Type B pancreatic cell (in vitro differentiated cells): ENCODE measurements at places on chromosomes 5 and 9. TPM values are rescaled to one million over a fixed set of nuclear protein-coding genes. Genes with fewer than 3 reads are reported as not detected.
A peak's percentile ranks its signal among the peaks of the same experiment; 100 is the strongest.

Gene LECT2
- total RNA-seq = not detected in 2 replicates

DNA sequence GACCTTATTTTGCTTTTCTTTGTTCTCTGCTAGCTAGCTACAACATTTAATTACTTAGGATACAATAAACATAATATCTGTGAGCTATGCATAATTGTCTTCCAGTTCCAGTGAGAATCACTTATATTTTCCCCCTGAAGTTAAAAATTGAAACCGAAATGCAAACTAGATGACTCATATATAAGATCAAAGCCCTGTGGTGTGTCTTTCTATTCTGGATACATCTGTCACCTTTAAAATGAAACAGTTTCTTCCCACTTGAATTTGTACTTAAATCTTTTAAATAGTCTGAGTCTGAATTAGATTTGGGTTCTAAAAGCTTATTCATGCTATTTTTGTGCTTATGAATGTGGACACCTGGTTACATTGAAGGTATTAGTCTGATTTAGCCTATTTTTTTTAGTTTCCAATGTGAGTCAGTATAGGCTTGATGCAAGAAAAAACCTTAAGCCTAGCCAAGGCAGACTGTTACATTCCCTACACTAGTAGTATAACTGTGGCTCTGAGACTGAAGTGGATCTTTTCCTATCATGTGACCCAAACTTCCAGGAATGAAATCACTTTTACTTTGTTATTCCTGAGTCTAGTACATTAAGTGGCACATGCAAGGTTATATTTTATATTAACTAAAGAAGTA, 703.5 kb upstream of the RGMB start:
- no peaks in the 10 kb centered on the region for H3K4me1 ChIP-seq
- no peak overlapping the region for H3K27ac ChIP-seq

- no peak for DNase-seq
- H3K27ac ChIP-seq = no peak overlapping the region
- H3K36me3 ChIP-seq = no peaks in the 10 kb centered on the region
- no peaks in the 10 kb centered on the region for H3K4me1 ChIP-seq
Observed at GRCh38 chr5:72093217-72093616, 14.1 kb upstream of the MAP1B start.

DNA sequence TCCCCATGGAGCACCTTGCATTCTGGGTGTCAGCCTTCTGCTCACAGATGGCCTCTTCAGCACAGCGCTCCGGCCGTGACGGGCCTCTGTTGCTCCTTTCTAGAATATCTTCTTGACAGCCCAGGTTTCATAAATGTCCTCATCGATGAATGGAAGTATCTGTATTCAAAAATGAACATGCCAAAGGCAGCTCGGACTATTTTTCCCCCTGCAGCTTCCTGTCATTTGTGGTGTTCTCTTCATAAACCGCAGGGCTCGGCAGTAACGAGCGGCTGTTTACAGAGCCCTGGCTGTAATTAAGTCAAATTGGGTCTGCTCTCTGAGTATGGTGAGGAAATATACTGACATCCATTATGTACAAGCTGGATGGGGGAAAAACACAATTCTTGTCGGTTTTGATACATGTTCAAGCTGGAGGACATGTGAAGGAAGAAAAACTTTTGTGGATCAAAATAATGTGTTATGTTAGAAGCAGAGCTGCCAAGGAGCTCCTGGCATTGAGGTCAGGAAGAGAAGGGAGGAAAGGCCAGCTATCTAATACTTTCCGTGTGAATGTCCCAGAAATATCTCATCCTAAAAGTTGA, 154.1 kb upstream of the CD180 start:
- H3K36me3 ChIP-seq = peaks cover 3% of the 10 kb centered on the region
- DNase-seq = no peak
- H3K4me3 ChIP-seq = no peak overlapping the region
- no peaks in the 10 kb centered on the region for H3K27me3 ChIP-seq
- H3K27ac ChIP-seq = no peak overlapping the region

DNA sequence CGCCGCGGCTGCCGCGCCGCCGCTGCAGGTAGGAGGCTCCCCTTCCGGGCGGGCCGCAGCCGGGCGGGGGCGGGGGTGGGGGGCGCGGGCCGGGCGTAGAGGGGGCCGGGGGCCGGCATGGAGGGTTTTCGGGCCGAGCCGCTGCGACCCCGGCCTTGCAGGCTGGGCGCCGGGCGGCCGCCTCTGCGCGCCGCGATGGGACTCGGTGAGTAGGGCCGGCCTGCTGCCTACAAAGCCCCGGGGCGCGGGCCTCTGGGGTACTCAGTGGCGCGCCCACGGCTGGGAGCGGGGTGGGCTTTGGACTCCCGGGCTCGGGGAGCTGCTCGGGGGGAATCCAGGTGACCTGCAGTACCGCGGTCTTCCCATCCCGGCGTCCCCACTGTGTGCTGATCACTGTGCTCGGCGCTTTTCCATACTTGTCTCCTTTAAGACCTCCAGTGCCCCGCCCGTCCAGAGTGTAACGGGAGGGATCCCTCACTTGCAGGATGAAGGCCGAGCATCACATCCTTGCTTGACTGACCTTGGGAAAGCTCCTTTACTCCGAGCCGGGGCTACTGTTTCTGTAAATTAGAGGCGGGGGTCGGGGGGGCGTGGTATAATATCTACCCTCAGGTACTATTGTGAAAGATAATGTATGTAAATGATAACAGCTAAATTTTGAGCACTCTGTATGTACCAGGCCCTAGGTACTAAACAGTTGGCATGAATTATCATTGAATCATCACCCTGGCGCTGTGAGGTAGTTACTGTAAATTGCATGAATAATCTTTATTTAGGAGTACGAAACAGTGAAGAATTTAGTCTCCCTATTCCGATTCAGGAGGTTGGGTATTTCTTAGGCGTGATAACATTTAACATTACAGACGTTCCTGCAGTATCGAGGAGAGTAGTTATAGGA, 672 bp downstream of the MSANTD3 start:
- H3K36me3 ChIP-seq = peaks cover 12% of the 10 kb centered on the region
- peak overlapping the region; percentile 83 for H3K4me3 ChIP-seq
- peaks cover 45% of the 10 kb centered on the region for H3K4me1 ChIP-seq
- DNase-seq = peak; percentile 75
- no peaks in the 10 kb centered on the region for H3K27me3 ChIP-seq

DNA sequence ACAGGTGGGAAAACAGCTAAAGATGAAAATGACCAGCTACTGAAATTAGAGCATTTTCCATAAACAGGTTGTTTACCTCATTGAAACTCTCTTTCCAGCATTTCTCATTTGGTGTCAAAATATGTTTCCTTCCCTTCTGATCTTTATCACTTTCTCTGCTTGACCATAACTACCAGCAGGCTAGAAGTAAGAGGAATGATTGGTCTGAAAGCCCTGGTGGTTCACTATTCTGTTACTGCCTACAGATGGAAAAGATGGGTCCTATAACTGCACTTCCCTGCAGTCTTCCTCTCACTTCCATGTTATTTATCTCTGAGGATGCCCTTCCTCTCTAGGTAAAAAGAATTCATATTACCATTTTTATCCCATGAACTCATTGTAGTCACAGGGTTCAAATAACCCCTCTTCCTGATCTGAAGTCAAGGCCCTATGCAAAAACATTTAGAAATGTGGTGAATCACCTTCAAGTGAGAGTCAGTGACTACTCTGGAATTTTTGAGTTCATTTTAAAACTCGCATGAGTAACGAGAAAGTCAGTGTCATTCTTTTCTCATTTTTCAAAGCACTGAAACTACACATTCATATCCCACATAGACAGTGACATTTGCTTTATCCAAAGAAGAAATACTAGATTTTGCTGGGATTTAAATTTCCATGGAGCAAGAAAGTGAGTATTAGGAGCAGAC, 51.7 kb downstream of the ZNF474 start:
- H3K36me3 ChIP-seq = no peaks in the 10 kb centered on the region

DNA sequence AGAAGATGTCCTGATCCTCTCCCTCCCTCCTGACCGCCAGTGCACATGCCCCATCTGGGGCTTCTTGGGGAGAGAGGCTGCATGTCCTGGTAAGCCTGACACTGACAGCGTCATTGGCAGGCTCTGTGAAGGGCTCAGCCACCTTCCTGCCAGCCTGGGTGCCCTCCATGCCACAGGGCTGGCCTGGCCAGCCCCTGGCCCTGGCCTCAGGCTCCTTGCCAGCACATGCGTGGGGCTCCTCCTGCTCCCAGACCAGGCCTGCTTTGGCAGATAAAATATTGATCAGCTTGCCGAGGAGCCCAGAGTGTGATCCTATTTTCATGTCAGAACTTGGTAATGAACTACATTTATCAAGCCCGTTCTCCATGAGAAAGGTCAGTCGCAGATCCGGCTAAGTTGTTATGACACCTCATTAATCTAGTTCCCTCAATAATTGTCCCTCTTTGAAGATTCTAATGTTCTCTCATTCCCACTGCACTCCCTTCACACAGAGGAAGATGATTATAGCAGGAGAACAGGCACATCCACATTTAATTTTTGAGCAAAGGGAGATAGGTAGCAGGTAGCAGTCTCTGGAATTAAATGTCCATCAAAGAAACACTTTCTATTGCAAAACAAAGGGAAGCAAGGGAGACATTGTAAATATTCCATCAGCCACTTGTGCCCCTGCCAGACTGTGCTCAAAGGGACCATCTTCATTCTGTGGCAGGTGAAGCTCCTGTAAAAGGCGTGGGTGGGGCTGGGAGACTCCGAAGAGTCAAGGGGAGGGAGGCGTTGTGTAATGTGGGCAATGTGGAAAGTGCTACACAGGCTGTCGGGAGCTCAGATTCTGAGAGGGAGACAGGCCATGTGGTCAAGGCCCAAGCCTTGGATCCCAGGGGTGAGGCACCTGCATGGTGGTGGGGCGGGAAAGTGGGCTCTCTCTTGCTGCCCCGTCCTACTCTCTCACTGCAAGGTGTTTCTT, 272.0 kb downstream of the HSPA4 start:
- H3K4me1 ChIP-seq = peaks cover 4% of the 10 kb centered on the region
- no peaks in the 10 kb centered on the region for H3K27me3 ChIP-seq
- no peak for DNase-seq
- H3K27ac ChIP-seq = no peak overlapping the region
- no peaks in the 10 kb centered on the region for H3K36me3 ChIP-seq
- no peak overlapping the region for H3K4me3 ChIP-seq

Gene SPINK13
- total RNA-seq = not detected in 2 replicates

Gene FRRS1L
- 5.9 and 7.2 TPM in 2 replicates for total RNA-seq

- H3K36me3 ChIP-seq = no peaks in the 10 kb centered on the region
- no peak for DNase-seq
- H3K27ac ChIP-seq = peak overlapping the region; percentile 97
- H3K4me3 ChIP-seq = peak overlapping the region; percentile 96
Observed at GRCh38 chr5:96660971-96661854, 963 bp upstream of the CAST start.

- H3K36me3 ChIP-seq = no peaks in the 10 kb centered on the region
- peaks cover 26% of the 10 kb centered on the region for H3K27me3 ChIP-seq
- no peak overlapping the region for H3K4me3 ChIP-seq
- no peak overlapping the region for H3K27ac ChIP-seq
- peaks cover 49% of the 10 kb centered on the region for H3K4me1 ChIP-seq
- no peak for DNase-seq
Observed at GRCh38 chr9:121885345-121885901, 207.7 kb downstream of the TTLL11 start.

DNA sequence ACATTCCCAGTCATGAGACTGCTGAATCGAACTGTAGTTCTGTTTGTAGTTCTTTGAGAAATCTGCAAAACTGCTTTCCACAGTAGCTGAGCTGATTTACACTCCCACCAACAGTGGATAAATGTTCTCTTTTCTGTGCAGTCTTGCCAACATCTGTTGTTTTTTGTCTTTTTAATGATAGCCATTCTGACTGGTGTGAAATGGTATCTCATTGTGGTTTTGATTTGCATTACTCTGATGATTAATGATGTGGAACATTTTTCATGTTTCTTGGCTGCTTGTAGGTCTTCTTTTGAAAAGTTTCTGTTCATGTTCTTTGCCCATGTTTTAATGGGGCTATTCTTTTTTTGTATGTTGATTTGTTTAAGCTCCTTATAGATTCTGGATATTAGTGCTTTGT, 187.3 kb upstream of the TLE4 start:
- no peak overlapping the region for H3K27ac ChIP-seq
- DNase-seq = no peak
- H3K27me3 ChIP-seq = peaks cover 3% of the 10 kb centered on the region
- H3K36me3 ChIP-seq = no peaks in the 10 kb centered on the region

- H3K27me3 ChIP-seq = peaks cover 8% of the 10 kb centered on the region
- no peak for DNase-seq
- H3K4me1 ChIP-seq = peaks cover 70% of the 10 kb centered on the region
Observed at GRCh38 chr9:129432297-129433154, 188.4 kb downstream of the C9orf50 start.

DNA sequence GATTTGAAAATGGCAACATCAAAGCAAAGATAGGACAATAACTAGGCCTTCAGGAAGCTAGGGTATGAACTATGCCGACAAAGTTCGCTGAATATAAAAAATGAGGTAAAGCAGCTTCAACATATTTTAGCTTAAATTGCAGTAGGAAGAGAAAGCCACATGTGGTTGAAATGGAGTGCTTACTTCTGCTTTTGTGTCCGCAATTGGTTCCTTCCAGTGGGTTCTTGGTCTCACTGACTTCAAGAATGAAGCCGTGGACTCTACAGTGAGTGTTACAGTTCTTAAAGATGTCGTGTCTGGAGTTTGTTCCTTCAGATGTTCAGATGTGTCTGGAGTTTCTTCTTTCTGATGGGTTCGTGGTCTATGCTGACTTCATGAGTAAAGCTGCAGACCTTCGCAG, 95.2 kb downstream of the APTX start:
- H3K4me1 ChIP-seq = no peaks in the 10 kb centered on the region
- no peak overlapping the region for H3K27ac ChIP-seq
- no peaks in the 10 kb centered on the region for H3K36me3 ChIP-seq
- H3K27me3 ChIP-seq = peaks cover 4% of the 10 kb centered on the region

- no peaks in the 10 kb centered on the region for H3K27me3 ChIP-seq
- no peak overlapping the region for H3K4me3 ChIP-seq
- no peak overlapping the region for H3K27ac ChIP-seq
- H3K36me3 ChIP-seq = no peaks in the 10 kb centered on the region
Observed at GRCh38 chr9:26375448-26375847, 517.2 kb downstream of the CAAP1 start.

- no peaks in the 10 kb centered on the region for H3K4me1 ChIP-seq
- H3K27ac ChIP-seq = no peak overlapping the region
- H3K27me3 ChIP-seq = no peaks in the 10 kb centered on the region
- H3K4me3 ChIP-seq = no peak overlapping the region
- no peak for DNase-seq
Observed at GRCh38 chr9:4596165-4596922, 65.8 kb upstream of the PLPP6 start.

DNA sequence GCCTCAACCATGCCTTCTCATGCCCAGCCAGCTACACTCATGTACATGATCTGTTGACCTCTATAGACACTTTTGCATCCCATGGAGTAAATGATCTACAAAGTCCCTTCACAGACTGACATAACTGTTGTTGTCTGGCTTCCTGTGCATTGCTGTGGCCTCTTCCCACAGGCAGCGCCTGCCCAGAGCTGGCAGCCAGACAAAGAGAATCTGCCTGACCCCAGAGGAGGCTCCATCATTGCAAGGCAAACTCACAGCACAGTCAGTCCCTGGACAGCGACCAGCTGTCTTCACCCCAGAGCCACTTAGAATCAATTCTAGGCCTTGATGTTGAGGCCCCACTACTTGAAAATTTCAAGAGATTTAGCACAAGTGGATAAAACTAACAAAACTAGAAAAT, 65.5 kb downstream of the INSYN2B start:
- H3K27ac ChIP-seq = no peak overlapping the region
- no peak overlapping the region for H3K4me3 ChIP-seq
- DNase-seq = no peak
- H3K4me1 ChIP-seq = peaks cover 18% of the 10 kb centered on the region
- H3K36me3 ChIP-seq = no peaks in the 10 kb centered on the region
